ENCODE measurements at places on chromosomes 5 and 9.
A peak's percentile ranks its signal among the peaks of the same experiment; 100 is the strongest.

GRCh38 chr5:79575996-79576395, 36.2 kb upstream of the TENT2 start:
- no peak for DNase-seq

DNA sequence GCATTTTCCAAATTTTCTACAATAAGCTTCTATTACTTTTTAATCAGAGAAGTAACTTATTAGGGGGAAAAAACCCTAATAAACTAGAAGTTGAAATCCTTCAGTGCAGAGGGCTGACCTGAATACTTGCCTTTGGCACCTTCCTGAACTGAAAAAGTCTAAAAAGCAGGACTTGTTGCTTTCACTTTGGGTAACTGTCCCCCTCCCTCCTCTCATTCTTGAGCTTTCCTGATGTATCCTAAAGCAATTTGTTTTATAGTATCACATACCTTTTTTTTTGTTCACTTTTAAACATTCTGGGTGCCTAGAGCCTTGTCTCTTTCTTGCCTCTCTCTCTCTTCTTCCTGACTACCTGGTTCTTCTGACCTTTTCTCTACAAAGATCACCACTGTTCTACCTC, 64.0 kb upstream of the ERBIN start:
- DNase-seq = no peak

DNA sequence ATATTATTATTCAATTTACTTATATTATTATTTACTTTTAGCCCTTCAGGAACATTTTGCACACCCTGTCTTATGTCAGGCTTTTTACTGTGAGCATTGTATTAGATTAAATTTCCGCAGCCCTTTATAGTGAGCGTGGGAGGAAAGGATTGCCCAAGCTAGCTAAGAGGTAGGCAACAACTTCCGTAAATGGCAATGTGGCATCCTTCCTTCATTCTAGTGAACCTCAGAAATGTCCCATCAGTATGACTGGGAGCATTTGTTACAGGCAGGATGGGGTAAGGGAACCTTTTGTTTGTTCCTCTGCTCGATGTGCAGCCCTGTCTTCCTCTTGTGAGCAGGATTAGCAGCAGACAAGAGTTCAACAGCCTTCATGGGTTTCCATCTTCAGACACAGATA, 6.2 kb upstream of the CD180 start:
- no peak for DNase-seq

GRCh38 chr9:129258124-129258822, 80.2 kb upstream of the IER5L start:
- peak; percentile 81 for DNase-seq

DNA sequence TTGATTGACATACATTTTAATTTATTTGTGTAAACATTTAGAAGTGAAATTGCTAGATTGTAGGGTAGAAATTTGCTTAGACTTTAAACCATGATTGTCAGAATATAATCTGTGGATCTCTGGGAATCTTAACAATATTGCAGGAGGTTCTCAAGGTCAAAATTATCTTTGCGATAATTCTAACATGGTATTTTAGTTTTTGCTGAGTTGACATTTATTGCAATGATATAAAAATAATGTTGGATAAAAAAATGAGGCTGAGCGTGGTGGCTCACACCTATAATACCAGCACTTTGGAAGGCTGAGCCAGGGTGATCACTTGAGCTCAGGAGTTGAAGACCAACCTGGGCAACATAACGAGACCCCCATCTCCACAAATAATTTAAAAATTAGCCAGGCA, 70.3 kb upstream of the SGCD start:
- no peak for DNase-seq

DNA sequence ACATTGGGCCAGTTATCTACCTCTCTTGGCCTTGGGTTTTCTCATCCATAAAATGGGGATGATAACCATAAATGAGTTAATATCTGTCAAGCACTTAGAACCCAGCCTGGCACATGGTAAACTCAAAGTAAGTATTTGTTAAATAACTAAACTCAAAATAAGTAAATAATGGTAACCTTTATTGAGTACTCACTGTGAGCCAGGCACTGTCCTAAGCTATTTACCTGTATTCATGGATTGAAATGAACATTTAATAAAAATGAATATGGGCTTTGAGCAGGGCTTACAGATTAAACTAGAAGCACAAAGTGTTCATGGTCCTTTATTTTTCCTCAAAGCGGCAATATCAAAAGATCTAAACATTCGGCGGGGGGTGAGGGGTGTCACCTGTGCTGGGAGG, 16.7 kb downstream of the CORO2A start:
- no peak for DNase-seq

- peak; percentile 76 for DNase-seq
Observed at GRCh38 chr9:132201139-132201538, 39.3 kb downstream of the NTNG2 start.

DNA sequence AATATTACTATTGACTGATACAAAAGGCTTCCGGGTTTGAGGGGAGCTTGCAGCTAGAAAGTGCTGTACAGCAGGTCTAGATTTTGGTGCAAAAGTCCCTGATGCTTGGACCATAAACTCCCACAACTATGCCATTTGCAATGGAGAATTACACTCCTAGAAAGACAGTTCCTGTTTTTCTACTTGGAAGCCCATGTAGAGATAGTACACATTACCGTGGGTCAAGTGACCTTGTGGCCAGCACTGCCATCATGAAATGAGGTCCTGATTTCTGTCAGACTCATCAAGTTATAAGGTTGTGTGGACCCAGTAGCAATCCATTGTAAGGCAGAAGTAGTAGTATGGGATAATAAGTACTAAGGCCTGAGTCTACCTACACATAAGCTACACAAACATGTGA, 42.8 kb upstream of the TNFSF8 start:
- DNase-seq = no peak

GRCh38 chr5:181173420-181174342, 26.3 kb downstream of the OR2V2 start:
- no peak for DNase-seq

- DNase-seq = peak; percentile 29
Observed at GRCh38 chr9:136791516-136792276, 552 bp downstream of the TMEM141 start.

DNA sequence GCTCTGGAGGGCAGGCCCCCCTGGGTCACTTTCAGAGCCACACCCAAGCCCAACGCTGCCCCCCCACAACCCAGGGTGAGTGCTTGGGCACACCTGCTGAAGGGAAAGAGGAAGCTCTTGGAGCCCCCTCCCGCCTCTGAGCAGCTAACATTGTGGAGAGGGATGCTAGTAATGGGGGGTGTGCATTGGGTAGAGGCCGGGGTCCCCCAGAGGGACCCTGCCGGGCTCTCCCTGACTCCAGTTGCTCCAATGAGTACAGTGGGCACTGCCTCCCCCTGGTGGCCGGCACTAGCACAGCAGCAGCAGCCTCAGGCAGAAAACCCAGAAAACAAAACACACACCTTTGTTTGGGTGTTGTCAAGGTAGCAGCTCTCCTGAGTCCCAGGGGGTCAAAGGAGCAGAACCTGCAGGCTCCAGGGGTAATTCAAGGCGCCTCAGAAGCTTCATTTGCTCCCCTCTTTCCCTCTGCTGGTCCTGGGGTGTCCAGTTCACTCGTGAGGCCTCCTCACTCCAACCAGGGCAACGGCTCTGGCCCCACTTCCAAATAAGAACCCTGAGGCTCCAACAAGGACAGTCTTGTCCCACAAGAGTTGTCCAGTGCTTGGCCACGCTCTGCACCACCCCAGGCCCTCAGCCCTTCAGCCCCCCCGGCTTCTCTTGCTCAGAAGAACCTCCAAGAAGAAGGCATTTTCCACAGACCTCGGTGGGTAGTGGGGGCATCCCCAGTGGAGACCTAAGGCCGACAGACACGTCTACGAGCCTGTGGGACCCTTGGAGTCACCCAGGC, 16.1 kb downstream of the GBGT1 start:
- DNase-seq = peak; percentile 75

DNA sequence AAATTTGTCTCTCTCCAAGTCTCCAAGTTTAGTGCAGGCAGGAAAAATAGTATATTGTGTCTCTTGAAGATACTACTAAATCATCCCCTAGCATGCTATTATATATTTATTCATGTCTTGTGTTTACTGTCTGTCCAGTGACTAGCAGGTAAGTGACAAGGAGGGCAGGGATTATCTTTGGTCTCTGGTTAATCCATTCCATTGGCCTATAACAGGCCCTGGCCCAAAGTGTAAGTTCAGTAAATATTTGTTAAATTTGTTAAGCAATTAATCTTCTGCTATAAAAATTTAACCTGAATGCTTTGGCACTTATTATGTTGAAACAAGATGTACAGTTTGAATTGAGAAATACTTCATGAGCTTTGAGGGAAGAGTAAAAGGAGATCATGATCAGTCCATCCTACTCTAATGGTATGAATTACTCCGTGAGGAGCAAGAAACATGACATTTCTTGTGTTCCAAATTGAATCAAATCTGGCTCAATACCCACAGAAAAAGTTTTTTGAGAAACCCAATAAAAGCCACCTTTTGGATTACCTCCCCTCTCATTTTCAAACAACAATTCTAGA, 219.7 kb downstream of the DTWD2 start:
- no peak for DNase-seq

GRCh38 chr9:132383462-132383883, 23.2 kb downstream of the TTF1 start:
- DNase-seq = no peak

- DNase-seq = no peak
Observed at GRCh38 chr9:107358986-107359385, 75.9 kb downstream of the RAD23B start.

- DNase-seq = no peak
Observed at GRCh38 chr5:7851617-7852289, 820 bp upstream of the CFAP90 start.

DNA sequence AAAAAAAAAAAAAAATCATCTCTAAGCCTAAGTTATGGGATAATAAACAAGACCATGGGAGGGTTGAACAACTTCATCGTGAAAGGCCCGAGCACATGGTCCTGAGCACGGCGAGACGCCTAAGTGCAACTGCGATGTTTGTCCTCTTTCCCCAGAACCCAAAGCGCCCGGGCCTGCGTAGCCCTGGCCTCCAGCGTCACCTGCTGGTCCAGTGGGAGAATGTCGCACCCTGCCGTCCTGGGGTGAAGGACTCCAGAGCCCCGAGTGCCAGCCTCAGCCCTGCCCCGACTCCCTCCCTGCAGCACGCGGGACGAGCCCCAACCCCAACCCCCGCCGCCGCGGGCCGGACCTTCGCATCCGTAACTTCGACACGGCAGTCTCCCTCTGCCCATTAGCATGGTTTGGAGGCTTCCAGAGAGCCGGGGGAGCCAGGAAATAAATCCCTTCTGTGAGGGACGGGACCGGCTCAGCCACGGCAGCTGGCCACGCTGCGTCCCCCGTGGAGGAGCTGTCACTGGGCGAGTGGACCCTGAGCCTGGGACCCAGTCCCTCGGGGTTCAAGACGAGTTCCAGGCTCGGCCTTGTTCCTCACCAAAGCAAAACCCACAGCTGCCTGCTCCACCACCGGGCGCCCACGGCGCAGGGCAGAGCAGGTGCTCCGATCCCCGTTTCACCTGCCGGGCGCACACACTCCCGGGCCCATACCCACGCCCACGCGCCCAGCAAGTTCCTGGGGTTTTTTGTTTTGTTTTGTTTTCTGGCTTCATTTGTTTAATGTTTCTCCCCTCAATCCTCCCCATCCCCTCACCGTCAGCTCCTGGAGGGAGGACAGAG, 132.5 kb upstream of the HAND1 start:
- peak; percentile 42 for DNase-seq

- DNase-seq = no peak
Observed at GRCh38 chr9:120932086-120932823, 5.7 kb upstream of the TRAF1 start.

GRCh38 chr9:83623679-83624076, 735 bp downstream of the IDNK start:
- DNase-seq = no peak

- DNase-seq = no peak
Observed at GRCh38 chr9:117665601-117666385, 38.4 kb upstream of the TLR4 start.

GRCh38 chr9:120360046-120360445, 219.9 kb downstream of the CDK5RAP2 start:
- no peak for DNase-seq

- DNase-seq = no peak
Observed at GRCh38 chr5:74140409-74140808, 500.1 kb downstream of the ENC1 start.

DNA sequence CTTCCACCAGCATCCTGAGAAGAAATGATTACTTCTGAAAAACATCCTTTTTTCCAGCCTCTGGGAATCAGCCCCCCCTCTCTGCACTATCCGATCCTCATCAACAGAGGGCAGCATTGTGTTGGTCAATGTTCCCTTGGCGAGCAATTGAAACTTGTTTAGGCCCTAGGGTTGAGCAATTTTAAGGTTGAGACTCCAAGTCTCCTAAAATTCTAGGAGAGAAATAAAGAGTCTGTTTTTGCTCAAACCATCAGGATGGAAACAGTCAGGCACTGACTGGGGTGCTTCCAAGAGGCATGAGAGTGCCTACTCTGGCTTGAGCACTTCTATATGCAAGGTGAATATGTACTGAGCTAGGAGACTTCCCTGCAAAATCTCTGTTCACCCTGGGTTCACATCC, 12.4 kb upstream of the CYFIP2 start:
- no peak for DNase-seq

DNA sequence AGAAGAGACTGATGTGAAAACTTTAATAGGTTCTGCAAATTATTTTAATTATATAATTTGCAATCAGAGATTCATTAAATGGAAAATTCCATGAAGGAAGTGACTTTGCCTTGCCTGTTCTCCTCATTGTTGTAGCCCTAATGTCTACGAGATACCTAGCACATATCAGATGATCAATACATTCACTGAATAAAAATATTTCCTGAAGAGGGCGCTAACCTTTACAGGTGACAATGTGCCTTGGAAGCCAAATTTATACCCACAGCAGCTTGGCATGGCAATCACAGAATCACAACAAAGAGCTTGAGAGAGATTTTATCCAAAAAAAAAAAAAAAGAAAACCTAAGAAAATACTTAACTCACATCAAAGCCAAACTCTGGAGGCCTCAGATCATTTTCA, 17.4 kb downstream of the HAUS6 start:
- DNase-seq = no peak

DNA sequence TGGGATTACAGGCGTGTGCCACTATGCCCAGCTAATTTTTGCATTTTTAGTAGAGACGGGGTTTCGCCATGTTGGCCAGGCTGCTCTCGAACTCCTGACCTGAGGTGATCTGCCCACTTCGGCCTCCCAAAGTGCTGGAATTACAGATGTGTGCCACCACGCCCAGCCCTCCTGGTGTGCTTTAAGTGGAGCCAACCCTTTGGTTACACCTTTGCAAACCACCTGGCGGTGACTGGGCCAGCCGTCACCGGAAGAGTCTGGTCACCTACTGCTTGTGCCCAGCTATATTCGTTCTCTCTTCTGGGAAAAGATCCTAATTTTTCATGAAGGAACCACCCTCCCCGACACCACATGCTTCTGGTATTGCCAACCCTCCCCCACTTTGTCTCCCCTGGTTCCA, 35.9 kb downstream of the COL23A1 start:
- no peak for DNase-seq

- no peak for DNase-seq
Observed at GRCh38 chr5:133155326-133155969, 103.6 kb downstream of the HSPA4 start.

DNA sequence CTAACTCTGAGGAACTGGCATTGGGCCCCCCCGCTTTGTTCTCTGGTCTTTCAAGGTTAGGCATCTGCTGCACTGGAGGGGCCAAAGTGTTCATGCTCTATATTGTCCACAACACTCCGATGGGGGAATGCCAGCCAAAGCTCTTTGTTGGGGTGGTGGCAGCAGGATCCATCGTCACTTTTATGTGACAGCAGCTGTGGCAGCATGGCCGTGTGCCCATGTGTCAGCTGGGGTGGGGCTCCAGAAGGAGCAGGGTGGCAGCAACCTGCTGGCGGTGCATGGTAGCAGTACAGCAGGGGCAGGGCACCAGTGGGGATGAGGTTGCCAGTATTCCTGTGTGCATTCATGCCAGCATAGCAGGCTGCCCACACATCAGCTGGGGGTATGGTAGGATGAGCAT, 28.2 kb downstream of the ITGA2 start:
- DNase-seq = no peak
